ENCODE measurements at places on chromosomes 12 and 14.

GRCh38 chr14:94596361-94596760, 15.1 kb downstream of the SERPINA5 start:
- H3K4me3 ChIP-seq = no peak overlapping the region
- no peaks in the 10 kb centered on the region for H3K4me1 ChIP-seq
- no peak for DNase-seq
- H3K27ac ChIP-seq = no peak overlapping the region

- H3K27me3 ChIP-seq = peaks cover 13% of the 10 kb centered on the region
- no peaks in the 10 kb centered on the region for H3K4me1 ChIP-seq
- H3K27ac ChIP-seq = no peak overlapping the region
- DNase-seq = no peak
These were observed 205.8 kb upstream of the RTL1 start for GRCh38 chr14:101109347-101109638.

DNA sequence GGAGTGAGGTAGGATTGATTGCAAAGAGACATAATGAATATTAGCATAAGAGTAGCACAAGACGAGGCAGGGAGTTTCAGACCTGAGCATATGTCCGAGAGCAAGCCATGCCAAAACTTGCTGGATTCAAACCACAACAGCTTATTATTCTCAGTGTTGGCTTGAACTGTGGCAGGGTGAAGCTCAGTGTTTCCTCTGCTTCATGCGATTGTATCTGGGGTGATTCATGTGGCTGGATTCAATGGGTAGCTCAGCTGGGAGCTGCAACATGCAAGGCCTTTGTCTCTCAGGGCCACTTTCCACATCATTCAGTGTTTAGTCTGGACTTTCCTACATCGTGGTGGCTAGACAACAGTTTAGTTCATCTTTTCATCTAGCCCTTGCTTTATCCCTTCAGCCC, 22.1 kb upstream of the E2F7 start:
- H3K27me3 ChIP-seq = no peaks in the 10 kb centered on the region
- H3K27ac ChIP-seq = no peak overlapping the region
- H3K4me3 ChIP-seq = no peak overlapping the region
- no peaks in the 10 kb centered on the region for H3K4me1 ChIP-seq

GRCh38 chr12:121575952-121576625, 4.7 kb downstream of the KDM2B start:
- H3K27ac ChIP-seq = no peak overlapping the region
- peaks cover 36% of the 10 kb centered on the region for H3K4me1 ChIP-seq
- peaks cover 35% of the 10 kb centered on the region for H3K36me3 ChIP-seq
- DNase-seq = no peak

- peaks cover 43% of the 10 kb centered on the region for H3K27me3 ChIP-seq
- no peak overlapping the region for H3K27ac ChIP-seq
- H3K4me1 ChIP-seq = no peaks in the 10 kb centered on the region
- no peak overlapping the region for H3K4me3 ChIP-seq
These were observed 154.7 kb downstream of the APAF1 start for GRCh38 chr12:98799822-98800221.

DNA sequence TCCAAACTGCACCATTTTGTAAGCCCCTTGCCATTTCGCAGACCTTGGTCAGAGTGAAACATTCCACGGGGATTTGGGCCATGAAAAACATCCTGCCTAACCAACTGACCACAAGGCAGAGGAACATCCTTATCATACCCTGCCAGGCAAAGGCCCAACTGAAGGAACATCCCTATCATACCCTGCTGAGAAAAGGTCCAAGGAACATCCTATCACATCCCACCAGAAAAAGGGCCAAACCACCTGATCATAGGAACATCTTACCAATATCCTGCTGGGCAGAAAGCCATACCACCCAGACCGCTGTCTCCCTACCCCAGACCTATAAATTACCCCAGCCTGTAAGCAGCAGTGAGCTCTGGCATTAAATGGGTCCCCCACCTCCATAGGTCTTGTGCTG, 19.4 kb upstream of the LRRC9 start:
- H3K4me3 ChIP-seq = no peak overlapping the region
- no peaks in the 10 kb centered on the region for H3K4me1 ChIP-seq
- no peak overlapping the region for H3K27ac ChIP-seq
- peaks cover 35% of the 10 kb centered on the region for H3K27me3 ChIP-seq
- H3K36me3 ChIP-seq = no peaks in the 10 kb centered on the region

DNA sequence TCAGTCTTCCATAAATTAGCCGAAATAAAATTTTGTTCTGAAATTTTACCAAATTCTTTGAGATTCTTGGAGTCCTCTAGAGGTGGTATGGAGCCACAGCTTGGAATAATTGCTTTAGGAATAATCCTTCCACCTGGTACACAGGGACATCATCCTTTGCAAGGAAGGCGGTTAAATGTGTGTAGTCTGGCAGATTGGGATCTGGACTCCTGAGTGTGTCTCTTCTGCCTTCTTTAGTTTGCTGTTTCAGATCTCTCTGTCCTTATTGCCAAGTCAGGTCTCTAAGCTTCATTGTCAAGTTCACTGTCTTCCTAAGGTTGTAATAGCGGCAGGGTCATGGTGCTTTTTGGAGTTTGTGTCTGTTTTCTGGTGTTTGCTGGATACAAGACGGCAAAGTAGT, 393.9 kb upstream of the RGS6 start:
- H3K4me3 ChIP-seq = no peak overlapping the region
- peaks cover 28% of the 10 kb centered on the region for H3K4me1 ChIP-seq
- DNase-seq = no peak
- no peak overlapping the region for H3K27ac ChIP-seq
- H3K27me3 ChIP-seq = no peaks in the 10 kb centered on the region
- H3K36me3 ChIP-seq = no peaks in the 10 kb centered on the region

All from central memory CD8-positive, alpha-beta T cell (primary cell).